Stimulated activated CD4-positive, alpha-beta T cell treated with anti-CD3 and anti-CD28 coated beads, Interleukin-1b, Interleukin-23, amount 100 ng/mL, for 4 hours (primary cell): ENCODE measurements at places on chromosomes 3 and 15.

- DNase-seq, result no peak
Measured at GRCh38 chr15:34359416-34359815, 7.6 kb downstream of the LPCAT4 start.

DNA sequence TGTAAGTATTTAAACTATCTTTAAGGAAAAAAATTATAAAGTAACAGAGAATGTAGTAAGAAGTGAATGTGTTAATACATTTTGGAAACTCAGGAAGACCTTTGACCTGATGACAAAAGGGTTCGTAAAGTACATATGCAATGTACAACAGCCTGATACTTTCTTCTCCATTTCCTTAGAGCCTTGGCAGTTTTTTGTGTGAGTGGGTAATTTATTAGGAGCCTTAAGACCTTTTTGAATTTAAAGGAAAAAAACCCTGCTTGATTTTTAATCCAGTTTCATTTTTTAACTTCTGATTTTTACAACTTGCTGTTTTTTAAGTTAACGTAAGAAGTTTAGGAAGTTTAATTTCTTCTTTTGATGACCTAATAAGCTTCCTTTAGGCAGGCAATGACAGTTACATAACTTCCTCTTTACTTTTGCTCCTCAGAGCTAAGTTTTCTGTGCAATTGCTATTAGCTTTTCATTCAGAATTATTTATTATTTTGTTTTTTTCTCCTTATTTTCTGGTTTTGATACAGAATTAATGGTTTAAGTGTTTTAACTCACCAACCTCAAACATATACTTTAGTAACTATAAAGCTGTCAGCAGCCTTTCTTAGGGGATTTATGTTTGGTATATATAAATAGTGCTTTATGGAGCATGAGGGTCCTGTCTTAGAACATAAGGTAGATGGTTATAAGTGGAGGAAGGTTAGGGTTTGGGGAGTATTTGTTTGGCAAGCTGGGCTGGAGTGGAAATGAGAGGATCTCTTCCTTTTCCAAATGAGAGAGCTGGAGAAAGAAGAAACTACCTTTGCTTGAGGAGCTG is 35.2 kb downstream of the ARMC8 start:
- no peak for DNase-seq

DNA sequence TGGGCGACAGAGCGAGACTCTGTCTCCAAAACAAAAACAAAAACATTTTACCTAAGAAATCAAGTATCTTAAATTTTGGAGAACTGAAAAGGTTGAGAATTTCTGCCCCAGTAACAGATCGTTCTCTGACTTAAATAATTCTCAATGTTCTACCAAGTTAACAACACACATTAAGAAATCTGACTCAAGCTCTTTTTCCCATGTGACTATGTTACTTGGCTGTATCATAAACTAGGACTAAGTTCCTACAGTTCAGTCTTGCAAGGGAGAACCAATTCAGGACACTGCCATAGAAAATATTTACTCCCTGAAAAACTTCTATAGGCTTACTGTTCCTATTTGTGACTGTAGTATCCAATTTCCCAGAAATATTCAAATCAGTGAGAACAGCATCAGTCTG is 20.9 kb upstream of the USF3 start:
- no peak for DNase-seq

GRCh38 chr3:170485696-170486095 is 67.0 kb downstream of the CLDN11 start:
- DNase-seq, result no peak

DNA sequence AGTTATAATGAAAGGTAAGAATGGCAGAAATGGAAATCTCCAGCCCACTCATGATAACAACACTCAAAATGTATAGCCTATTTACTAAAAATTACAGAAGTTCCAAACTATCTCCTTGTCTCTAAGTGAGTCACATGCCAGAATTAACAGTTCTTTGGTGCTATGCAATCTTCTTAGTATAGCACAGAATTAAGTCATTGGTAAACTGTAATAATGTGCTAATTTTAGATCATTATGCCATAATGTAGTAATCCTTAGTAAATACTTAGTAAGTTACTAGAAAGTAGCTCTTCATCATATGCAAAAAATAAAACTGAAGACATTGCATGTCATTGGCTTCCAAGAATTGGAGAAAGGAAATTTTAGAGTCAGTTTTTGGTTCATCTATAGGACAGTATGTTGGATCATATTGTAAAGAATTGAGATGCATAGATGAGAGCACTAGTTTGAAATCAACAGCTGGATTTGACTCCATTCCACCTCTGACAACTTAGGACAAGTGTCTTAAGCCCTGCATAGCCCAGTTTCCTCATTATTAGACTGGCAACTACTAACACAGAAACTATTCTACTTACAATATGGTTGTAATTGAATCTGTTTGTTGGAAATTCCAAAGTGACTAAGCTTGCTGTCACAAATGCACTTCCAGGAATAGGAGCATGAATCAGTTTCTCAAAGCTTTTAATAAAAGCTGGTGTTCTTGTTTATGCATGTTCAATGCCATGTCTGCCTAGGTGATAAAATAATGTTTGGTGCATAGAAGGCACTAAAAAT is 40.1 kb upstream of the CD47 start:
- DNase-seq, result no peak

- DNase-seq, result no peak
Measured at GRCh38 chr3:113284453-113285050, 73.2 kb downstream of the BOC start.

DNA sequence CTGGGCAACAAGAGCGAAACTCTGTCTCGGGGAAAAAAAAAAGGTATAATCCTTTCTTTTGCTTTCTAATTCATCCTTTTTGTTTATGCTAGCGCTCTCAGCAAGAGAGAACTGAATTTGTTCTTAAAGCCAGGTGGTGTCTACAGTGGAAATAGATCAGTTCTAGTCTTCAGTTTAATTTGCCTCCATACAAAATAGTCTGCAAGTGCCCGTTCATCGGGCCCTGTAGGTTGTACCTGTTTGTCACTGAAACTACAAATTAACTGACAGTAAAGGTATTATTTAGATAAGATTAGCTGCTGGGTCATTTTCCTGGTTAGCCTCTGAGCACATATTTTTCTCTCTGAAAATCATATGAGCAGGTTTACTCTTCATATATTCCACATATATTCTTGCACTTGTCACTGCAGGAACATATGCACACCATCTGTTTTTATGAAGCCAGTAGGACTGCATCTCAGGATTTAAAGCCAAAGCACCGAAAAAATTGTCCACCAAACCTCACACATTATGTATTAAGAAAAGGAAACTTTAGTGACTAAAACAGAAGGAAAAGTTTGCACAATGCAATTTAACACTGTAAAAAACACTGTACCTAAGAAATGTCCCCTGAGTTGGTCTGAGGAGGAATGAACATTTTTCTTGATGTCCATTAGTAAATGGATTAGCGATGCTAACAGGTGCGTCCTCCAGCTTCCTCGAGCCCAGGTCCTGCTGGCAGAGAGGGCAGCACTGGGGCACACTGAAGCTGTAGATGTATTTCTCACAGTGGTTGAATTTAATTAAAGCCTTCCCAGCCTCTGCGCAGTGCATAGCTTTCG is 437 bp downstream of the MKRN2OS start:
- DNase-seq, result no peak

DNA sequence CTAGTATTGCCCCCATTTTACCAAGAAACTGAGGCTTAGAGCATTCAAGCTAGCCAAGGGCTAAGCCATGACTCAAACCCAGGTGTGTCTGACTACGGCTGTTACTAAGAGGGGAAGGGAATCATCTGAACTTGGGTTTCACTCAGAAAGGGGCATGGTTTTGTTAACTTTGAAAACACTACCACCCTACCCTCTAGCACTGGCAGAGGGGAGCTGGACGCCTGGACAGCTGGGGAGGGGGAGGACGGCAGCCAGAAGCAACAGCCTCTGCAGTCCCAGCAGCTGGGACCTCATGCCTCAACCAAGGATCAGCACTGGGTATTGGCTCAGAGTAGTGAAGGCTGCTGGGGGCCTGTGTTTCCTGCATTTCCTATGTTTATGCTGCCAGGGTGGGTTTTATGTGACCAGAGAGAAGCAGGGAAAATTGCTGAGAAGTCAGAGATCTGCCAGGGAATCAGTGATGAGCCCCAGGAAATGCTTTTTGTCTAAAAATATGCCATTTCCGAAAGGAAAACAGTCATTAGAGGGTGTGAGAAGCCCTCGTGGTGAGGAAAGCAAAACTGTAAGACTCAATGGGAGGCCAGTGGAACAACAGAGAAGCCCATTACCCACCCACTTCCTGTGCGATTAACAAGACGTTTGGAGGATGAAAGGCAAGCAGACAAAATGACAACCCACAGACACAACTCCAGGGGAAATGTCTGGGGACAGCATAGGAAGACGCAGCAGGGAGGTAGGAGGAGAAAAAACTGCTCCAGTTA is 41.2 kb downstream of the LIPC start:
- no peak for DNase-seq

GRCh38 chr15:66715720-66716655 is 14.0 kb downstream of the SMAD6 start:
- no peak for DNase-seq

DNA sequence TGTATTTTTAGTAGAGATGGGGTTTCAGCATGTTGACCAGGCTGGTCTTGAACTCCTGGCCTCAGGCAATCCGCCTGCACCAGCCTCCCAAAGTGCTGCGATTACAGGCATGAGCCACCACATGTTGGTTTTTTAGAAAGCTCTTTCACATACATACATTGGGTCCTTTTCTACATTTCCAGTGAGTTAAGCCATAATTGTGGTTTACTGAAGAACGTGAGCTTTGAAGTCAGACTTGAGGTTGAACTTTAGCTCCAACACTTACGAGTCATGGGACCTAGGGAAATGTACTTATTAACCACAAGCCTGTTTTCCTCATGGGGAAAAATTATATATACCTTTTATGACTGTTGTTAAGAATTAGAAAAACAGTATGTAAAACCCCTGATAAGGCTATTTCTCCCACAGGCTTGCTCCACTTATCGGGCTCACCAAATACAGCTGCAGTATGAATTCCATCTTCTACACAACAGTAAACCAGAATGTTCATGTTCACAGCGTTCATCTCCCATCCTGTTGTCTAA is 39.0 kb downstream of the GPR160 start:
- DNase-seq, result no peak

GRCh38 chr3:20668411-20668810 is 482.4 kb upstream of the SGO1 start:
- no peak for DNase-seq

DNA sequence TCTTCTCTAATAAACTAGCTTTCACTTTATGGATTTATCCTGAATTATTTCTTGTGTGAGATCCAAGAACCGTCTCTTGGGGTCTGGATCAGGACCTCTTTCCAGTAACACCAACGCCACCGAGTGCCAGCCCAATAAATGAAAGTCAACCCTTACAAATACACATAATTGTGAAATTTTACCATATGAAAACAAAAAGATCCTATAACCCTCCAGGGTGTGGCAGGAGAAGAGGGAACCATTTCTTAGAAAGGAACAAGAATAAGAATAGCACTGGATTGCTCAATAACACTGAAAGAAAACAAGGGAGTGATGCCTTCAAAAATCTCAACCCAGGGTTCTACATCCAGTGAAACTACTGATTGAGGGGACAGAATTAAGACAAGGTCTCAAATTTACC is 51.6 kb upstream of the ACKR4 start:
- no peak for DNase-seq

- no peak for DNase-seq
Measured at GRCh38 chr3:153961494-153961893, 159.7 kb upstream of the ARHGEF26 start.

GRCh38 chr15:85673326-85673725 is 121.4 kb downstream of the KLHL25 start:
- DNase-seq, result no peak

GRCh38 chr3:51388286-51389029 is 2.6 kb upstream of the RBM15B start:
- DNase-seq, result no peak

- no peak for DNase-seq
Measured at GRCh38 chr15:27589260-27589659, 509.9 kb downstream of the OCA2 start.

- no peak for DNase-seq
Measured at GRCh38 chr3:42077785-42078184, 13.4 kb upstream of the TRAK1 start.

DNA sequence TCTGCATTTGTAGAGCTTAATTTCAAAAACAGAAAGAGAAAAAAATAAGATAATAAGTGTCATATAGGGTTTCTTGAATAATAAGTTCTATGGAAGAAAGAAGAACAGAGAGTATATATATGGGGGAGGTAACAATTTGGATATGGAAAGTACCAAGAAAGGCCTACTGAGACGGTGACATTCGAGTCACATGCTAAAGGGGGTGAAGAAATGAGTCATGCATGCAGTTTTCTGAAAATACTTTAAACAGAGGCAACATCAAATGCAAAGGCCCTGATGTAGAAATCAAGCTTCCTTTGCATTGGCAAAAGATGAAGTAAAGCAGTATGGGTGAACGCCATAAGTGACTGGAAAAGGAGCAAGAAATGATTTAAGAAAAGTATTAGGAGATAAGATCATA is 371.6 kb upstream of the ZNF385D start:
- no peak for DNase-seq

DNA sequence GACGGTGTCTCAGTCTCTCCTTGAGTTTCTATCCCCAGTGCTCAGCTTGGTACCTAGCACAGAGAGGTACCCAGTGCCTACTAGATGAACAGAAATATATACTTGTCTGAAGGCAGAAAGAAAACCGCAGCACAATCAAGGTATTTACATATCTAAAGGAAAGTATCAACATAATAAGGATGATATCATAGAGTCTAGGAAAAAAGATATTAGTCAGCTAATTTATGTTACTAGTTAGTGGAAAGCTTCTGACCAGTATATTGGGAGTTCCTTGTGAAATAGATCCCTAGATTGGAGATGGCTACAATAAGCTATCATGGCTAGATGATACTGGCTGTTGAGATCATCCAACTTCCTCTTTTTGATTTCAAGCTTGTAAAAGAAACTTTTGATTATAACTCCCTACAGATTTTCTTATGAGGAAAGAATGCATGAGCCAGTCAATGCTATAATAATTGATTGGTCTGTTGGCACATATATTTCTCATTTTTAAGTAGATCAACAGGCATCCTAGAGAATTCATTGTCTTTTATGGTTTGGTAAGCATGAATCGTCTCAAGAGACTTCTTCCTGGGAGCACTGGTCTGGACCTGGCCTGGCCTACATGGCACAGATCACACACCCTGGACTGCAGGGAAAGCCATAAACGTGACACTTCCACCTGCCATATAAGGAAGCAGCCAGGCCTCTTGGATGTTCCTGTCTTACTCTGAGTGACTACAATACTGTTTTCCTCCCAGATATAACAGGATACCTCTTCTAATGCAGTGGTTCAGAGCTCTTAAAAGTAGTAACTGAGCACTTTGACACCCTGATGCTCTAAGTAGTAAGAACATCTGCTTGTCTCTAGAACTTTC is 60.7 kb downstream of the IMPG2 start:
- no peak for DNase-seq

DNA sequence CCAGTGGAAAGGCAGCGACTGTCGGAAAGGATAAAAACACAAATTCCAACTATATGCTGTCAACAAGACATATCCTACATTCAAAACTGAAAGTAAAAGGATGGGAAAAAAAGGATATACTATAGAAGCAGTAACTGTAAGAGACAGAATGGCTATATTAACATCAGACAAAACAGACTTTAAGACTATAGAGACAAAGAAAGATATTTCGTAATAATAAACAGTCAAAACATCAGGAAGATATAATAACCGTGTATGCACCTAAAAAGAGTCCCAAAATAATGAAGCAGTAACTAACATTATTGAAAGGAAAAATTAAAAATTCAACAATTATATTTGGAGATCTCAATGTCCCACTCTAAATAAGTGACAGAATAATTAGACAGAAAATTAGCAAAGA is 48.2 kb downstream of the ZNF148 start:
- DNase-seq, result no peak

- no peak for DNase-seq
Measured at GRCh38 chr3:58683466-58683865, 16.9 kb upstream of the FAM3D start.

- DNase-seq, result no peak
Measured at GRCh38 chr3:14524920-14525660, 15.1 kb downstream of the GRIP2 start.
